CD8-positive, alpha-beta memory T cell (primary cell): ENCODE measurements at places on chromosomes 5 and 9. TPM values are rescaled to one million over a fixed set of nuclear protein-coding genes. Genes with fewer than 3 reads are reported as not detected.

Gene IL5
- 84.3 TPM for total RNA-seq

GRCh38 chr9:134423166-134423565 lies 96.9 kb downstream of the RXRA start:
- H3K4me3 ChIP-seq = no peak overlapping the region
- H3K27me3 ChIP-seq = no peaks in the 10 kb centered on the region
- H3K27ac ChIP-seq = no peak overlapping the region
- H3K4me1 ChIP-seq = no peaks in the 10 kb centered on the region

DNA sequence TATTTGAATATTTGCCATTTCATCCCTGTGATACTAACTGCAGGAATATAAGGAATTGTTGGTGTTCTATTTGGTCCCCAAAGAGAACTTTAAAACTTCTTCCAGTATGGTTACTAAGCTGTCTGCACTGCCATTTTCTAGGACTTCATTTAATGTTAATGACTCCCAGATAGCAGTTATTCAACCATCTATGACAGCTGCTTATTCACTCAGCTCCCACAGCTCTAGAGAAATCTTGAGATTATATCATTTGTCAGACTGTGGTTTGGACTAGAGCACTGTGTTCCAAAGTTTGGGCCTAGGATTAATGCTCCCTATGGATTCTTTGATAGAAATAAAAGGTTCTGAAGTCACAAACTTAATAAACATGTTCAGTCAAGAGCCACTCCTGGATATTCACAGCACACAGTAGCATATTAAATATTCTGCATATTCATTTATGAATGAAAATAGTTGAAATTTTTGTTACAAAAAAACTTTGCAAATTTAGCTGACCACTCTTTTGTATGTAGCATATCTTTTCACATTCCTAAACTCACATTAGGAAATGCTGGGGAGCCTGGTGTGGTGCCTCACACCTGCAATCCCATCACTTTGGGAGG lies 173.7 kb downstream of the NFIB start:
- no peak overlapping the region for H3K27ac ChIP-seq
- H3K36me3 ChIP-seq = no peaks in the 10 kb centered on the region
- H3K4me1 ChIP-seq = no peaks in the 10 kb centered on the region
- no peak overlapping the region for H3K4me3 ChIP-seq

Gene HMMR
- total RNA-seq = 40.6 TPM

DNA sequence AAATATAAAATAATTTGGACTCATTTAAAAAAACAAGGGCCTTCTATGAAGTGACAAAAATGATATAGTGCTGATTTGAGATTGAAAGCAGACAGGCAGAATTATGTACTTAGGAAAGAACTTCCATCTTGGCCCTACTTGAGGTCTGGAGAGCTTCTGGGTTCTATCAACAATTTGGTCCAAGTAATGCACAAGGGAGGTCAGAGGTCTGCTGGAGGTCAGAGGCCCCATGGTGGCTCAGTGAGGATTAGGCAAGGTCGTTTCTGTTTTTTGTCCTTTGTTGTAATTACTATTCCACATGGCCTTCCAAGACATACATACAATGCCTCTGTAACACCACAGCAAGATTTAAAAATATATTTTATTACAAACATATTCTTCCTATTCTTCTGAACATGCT lies 37.2 kb downstream of the NUDT12 start:
- no peak overlapping the region for H3K27ac ChIP-seq
- no peak overlapping the region for H3K4me3 ChIP-seq
- no peaks in the 10 kb centered on the region for H3K36me3 ChIP-seq
- H3K4me1 ChIP-seq = no peaks in the 10 kb centered on the region
- no peak for DNase-seq

GRCh38 chr9:88011005-88011766 lies 36.9 kb upstream of the CDK20 start:
- no peaks in the 10 kb centered on the region for H3K27me3 ChIP-seq
- H3K36me3 ChIP-seq = no peaks in the 10 kb centered on the region
- H3K4me3 ChIP-seq = no peak overlapping the region
- no peak overlapping the region for H3K27ac ChIP-seq
- no peak for DNase-seq

DNA sequence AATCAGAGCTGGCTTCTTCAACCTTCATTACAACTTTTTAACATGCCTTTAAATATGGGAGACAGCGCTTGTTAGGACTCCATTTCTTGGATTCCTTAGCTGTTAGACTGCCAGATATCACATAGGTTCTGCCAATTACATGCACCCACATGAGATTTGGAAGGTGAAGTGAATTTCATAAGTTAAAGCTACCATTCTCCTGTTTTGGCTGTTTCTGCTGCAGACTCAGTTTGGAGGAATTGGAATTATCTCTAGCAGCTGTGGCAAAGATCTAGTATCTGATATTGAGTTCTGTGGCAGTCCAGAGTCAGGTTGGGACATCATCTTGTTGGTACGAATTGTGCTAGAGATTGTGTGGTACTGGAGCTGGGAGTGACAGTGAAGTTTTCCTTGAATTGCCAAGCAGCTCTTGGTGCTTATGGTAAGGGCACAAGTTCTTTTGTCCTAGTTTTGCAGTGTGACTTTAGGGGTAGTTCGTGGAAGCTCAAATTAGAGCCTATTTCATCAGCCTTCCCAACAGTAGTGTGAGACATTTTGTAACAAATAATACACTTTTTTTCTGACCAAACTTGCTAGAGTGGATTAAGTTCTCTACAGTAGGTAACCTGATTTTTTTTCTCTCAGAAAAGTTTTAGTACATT lies 9.1 kb upstream of the PJA2 start:
- no peak overlapping the region for H3K4me3 ChIP-seq
- H3K27me3 ChIP-seq = no peaks in the 10 kb centered on the region
- no peak overlapping the region for H3K27ac ChIP-seq
- DNase-seq = no peak
- H3K4me1 ChIP-seq = no peaks in the 10 kb centered on the region
- H3K36me3 ChIP-seq = no peaks in the 10 kb centered on the region

DNA sequence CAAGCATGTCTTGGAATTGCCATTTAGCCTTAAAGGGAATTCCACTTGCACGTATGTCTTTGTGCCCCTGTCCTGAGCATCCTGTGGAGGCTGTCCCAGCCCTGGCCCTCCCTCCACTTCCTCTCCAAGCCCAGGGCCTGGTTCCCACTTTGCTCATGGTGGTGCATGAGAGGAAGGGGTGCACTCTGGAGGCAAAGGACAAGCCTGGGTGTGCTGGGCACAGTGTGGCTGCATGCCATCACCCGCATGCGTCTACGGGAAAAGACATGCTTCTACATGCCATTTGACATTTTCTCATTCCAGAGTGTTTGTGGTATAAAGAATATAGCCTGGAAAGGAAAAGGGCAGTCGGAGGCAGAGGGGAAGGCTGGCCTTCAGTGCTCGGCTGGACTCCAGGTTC lies 7.2 kb upstream of the IRX2 start:
- no peaks in the 10 kb centered on the region for H3K36me3 ChIP-seq
- H3K4me1 ChIP-seq = no peaks in the 10 kb centered on the region
- no peaks in the 10 kb centered on the region for H3K27me3 ChIP-seq
- H3K27ac ChIP-seq = no peak overlapping the region
- DNase-seq = no peak

GRCh38 chr9:72955571-72955970 lies 2.7 kb upstream of the ALDH1A1 start:
- no peak for DNase-seq
- H3K27ac ChIP-seq = no peak overlapping the region
- H3K4me3 ChIP-seq = no peak overlapping the region
- no peaks in the 10 kb centered on the region for H3K36me3 ChIP-seq

GRCh38 chr5:55402199-55402598 lies 94.4 kb downstream of the MTREX start:
- no peaks in the 10 kb centered on the region for H3K27me3 ChIP-seq
- H3K4me1 ChIP-seq = no peaks in the 10 kb centered on the region
- no peak for DNase-seq
- H3K36me3 ChIP-seq = peaks cover 30% of the 10 kb centered on the region
- H3K4me3 ChIP-seq = no peak overlapping the region
- H3K27ac ChIP-seq = no peak overlapping the region

DNA sequence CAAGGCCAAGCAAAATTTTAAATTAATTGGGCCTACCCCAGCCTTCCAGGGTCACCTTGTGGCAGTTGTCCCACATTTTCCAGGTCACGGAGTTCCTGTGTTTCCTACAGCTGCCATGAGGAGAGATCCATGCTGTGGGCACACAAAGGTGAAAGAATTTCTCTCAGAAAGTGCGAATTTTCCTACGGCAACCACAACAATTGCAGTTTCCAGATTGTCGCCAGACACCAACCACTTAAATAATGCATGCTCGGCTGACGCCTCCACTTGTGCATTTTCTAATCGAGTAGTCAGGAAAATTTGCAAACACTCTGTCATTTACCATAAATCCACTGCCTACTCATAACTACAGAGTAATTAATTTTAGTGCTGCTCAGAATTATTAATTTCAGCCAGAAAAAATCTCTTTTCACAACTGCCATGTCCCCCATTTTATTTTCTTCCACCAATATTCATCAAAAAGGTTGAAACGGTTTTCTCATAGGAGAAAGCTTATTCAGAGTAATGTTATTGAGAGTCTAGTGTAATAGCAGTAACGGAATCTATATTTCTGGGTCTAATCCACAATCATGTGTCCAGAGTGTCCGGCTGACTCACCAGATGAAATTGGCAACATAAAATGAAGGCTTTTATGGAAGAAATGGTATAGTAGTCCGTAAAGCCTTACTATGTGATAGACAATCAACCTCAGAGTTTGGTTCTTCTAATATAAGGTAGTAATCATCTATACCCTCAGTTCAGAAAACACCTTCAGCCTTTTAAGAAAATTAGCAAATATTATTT lies 389.8 kb downstream of the NR2F1-AS1 start:
- no peak overlapping the region for H3K27ac ChIP-seq
- no peaks in the 10 kb centered on the region for H3K36me3 ChIP-seq
- no peaks in the 10 kb centered on the region for H3K4me1 ChIP-seq
- H3K27me3 ChIP-seq = no peaks in the 10 kb centered on the region
- no peak for DNase-seq
